Suppressor macrophage treated with lipopolysaccharide for 1 hour (primary cell): ENCODE measurements at places on chromosomes 16 and 17.

- no peak for DNase-seq
Observed at GRCh38 chr17:79907217-79907715, 68.0 kb upstream of the CBX4 start.

GRCh38 chr17:7224110-7224509 lies 4.4 kb downstream of the ACADVL start:
- DNase-seq = no peak

DNA sequence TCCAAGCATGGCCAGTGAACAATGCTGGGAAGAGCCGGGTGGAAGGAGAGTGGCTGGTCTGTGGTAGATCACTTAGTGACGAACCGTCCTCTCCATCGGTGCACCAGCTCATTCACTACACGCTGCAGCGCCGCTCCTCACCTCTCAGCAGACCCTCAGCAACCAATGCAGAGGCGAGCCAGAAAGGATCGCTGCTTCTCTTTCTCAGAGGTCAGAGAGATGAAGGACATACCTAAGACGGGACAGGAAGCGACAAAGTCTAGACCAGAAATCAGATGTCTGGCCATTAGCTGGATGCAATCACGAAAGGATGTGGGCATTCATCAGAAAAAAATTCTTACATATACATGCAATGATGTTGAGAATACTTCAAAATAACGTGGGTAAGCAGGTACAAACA lies 26.9 kb downstream of the NSMCE1 start:
- DNase-seq = no peak

DNA sequence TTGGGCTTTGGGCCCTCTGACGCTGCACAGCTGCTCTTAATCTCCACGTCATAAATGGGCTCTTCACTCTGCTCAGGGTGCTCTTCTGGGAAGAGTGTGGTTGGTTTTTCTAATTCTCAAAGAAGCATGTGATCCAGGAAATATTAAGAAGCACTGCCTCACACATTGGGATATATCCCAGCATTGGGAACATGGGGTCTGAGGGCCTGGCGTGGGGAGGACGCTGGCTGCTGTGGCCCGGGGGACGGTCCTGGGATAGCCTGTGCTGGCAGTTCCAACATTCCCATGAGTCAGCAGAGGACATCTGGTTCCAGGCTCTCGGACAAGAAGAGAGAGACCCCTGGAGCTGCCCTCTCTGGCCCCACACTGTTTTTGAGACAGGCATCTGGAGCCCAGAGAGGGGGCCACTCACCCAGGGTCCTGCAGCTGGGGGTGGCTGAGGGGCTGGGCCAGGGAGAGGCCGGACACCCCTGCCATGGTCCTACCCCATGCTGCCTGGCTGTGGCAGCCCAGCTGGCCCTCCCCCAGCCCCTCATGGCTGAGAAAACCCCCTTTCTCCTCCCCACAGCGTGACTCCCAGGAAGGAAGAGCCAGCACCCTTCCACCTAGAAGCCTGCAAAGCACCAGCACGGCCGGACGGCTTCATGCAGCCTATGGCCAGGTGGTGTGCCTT lies 58.8 kb downstream of the NT5M start:
- DNase-seq = no peak

DNA sequence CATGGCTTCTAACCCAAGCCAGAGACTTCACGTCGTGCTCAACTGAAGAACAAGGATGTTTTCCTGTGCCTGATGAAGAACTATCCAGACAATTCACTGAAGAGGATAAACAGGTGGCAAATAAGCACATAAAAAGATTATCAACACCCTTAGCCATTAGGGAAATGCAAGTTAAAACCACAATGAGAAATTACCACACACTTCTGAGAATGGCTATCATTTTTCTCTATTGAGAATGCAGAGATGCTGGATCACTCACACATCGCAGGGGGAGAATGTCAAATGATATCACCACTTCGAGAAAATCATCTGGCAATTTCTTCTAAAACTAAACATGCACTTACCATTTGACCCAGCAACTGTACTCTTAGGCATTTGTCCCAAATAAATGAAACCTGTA lies 162.8 kb downstream of the IRX3 start:
- DNase-seq = no peak

DNA sequence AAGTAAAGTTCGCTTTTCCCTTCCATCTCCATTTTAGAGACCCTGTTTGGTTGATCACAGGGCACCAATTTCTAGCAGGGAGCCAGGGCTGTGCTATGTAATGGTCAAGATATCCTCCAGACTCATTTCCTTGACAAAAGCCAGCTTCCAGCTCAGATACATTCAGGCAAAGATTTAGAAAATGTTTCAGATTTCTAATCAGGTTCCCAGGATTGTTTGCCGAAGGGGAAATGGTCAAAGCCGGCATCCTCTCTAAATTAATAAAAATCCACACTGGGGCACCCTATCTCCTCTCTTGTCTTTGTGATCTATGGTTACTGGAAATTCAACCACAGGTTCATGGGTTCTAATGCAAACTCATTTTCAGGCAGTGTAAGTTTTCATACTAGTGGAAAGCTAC lies 686.8 kb upstream of the KIF2B start:
- DNase-seq = no peak
